ENCODE measurements at places on chromosomes 7 and 10.

GRCh38 chr7:157995815-157996214 lies 591.8 kb downstream of the PTPRN2 start:
- DNase-seq = no peak

GRCh38 chr10:110110338-110110737 lies 97.1 kb upstream of the MXI1 start:
- DNase-seq = no peak

- DNase-seq = no peak
These were observed 123.0 kb upstream of the VSTM2A start for GRCh38 chr7:54419209-54419608.

- no peak for DNase-seq
These were observed 393.6 kb upstream of the GALNT17 start for GRCh38 chr7:70738151-70738885.

DNA sequence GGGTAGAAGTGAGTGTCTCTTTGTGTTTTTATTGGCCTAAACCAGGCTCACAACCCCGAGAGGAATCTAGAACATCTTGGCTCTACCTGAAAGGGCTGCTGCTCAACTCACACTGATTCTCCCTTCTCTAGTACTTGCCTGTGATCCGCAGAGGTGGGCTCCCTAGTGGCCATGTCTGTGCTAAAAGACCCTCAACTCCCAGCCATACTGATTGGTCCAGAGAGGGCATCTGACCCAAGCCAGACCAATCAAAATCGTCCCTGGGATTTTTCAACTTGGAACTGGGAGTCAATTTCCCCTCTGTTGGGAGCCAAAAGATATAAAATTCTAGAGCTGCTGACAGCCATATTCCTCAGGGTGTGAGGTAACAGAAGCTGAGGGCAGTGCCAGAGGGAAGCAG lies 55.3 kb downstream of the SH3PXD2A start:
- no peak for DNase-seq

DNA sequence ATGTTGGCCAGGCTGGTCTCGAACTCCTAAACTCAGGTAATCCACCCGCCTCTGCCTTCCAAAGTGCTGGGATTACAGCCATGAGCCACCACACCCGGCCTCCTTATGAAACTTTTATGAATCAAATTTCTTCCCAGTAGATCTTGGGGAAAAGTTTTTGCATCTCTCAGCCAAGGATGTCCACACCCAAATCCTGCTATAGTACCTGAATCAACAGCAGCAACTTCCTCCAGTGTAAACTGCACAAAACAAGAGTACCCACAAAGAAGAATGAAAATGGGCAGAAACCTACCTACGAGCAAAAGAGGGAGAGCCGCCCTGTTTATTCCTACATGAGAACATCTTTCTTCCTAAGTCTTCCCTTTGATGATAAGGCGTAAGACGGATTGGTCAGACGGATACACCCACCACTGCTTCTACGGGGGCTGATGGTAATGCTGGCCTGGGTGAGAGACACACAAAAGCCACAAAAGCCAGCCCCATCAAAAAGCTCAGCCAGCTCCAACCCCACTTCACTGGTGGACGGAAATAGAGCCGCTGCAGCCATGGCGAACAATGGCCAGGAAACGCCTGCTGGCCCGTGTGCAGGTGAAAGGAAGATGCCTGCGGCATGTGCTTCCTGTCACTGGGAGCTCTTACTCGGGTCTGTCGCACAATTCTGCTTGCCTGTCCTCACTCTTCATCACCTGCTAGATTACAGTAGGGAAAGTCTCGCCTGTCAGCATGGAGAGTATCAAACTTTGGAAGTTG lies 10.4 kb downstream of the JCAD start:
- no peak for DNase-seq

- DNase-seq = no peak
These were observed 7.9 kb downstream of the PANK1 start for GRCh38 chr10:89637113-89637512.

GRCh38 chr7:20200361-20200760 lies 16.8 kb downstream of the MACC1 start:
- no peak for DNase-seq

DNA sequence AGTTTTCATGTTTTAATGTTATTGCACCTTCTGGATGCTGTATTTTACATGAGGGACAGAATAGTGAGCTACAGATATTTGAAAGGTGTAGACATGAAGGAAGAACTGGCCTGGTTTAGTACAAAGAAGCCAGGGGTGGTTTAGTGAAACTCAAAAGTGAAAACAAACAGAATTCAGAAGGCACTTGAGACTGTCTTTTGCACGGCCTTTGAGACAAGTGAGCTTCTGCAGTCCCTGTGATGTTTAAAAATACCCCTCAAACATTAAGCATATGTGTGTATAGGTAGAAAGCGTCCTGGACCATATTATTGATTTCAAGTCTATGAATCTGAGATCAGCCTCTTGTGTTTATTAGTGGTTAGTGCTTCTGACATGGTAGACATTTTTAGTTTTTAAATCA lies 118.9 kb downstream of the CDK14 start:
- DNase-seq = no peak

DNA sequence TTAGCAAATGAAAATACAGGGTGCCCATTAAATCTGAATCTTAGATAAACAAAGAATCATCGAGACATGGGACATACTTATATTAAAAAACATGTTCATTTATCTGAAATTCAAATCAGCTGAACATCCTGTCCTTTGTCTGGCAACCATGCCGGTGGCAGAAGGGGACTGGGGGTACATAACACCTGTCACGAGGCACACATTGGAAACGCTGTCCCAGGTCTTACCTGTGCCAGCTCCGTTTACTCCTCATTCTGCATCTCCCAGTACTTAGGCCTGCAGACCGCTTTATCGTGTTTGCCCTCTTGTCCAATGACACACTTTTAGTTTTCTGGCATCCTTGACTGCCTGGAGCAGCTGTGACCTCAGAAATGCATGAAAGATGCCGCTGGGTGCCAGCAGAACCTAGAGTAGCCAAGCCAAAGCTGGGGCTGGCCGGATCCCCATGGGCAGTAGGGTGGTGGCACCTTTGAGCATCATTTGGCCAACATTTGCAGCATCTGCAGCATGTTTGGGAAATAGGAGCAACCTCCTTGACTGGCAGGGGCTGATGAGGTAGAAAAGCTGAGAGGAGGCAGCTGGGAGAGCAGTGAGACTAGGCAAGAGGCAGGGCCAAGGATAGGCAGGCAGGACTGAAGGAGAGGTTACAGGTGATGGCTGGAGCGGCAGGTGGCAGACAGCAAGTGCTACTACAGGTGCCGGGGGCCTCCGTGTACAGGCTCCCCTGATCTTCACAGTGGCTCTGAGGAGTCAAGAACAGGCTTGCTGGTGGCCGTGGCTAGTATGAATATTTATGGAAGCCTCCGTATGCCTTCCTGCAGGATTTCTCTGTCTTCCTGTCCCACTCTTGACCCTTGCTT lies 62.3 kb upstream of the BTBD16 start:
- DNase-seq = no peak

DNA sequence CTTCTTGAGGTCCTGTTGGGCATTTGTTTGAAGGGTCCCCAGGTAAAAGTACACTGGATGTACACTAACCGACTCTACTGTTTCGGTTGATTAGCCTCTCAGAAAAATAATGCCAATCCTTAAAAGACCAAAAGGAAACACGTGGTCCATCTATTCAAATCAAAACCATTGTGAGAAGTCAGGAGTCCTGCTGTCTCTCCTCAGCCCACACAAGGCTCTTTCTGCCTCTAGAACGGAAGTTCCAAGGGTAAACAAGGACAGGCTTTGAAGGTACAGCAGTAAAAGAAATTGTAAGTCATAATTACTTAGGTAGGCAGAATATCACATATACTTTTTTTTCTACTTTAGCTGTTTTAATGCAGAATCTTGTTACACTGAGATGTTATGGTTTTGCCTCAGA lies 71.7 kb upstream of the TPK1 start:
- DNase-seq = no peak

DNA sequence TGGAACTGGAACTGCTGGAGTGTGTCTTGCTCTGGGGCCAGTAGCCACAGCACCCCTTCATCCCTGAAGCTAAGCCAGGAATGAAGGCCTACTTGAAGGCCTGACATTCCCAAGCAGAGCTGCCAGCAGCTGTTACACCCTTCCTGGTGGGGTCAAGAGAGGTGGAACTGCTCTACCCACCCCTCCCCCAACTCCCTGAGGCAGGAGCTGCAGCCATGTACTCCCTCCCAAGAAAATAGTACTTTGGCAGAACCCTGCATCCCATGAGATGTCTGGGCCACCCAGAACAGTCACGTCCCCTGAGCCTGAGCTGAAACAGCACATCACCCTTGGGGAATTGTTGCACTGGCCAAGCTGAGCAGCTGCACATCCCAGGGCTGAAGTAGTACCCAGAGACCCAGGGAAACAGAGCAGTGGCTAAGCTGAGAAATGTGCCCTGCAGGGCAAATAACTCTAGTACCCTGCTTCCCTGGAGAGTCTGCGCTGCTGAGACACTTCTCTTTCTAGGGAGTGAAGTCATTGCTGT lies 63.4 kb upstream of the PLA2G12B start:
- DNase-seq = no peak

- DNase-seq = no peak
These were observed 580.1 kb downstream of the GRID1 start for GRCh38 chr10:85786401-85786899.

- DNase-seq = no peak
These were observed 738.6 kb upstream of the LRRTM3 start for GRCh38 chr10:66187053-66187733.

DNA sequence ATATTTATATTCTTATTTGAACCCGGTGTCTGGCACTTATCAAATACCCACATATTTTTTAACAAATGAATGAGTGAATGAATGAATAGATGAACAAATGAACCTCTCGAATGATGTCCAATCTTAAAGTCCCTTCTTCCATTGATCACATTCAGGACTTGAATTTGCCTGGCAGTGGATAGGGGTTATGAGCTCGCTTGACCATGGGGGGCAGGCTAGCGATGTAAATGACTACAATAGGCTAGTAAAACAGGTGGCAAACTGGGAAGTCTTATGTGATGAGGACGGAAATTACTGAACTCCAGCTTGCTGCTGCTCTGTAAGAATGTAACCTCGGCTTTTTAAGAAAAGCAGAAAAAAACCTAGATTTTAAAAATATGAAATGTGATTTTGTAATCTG lies 247.7 kb upstream of the DKK1 start:
- DNase-seq = no peak

DNA sequence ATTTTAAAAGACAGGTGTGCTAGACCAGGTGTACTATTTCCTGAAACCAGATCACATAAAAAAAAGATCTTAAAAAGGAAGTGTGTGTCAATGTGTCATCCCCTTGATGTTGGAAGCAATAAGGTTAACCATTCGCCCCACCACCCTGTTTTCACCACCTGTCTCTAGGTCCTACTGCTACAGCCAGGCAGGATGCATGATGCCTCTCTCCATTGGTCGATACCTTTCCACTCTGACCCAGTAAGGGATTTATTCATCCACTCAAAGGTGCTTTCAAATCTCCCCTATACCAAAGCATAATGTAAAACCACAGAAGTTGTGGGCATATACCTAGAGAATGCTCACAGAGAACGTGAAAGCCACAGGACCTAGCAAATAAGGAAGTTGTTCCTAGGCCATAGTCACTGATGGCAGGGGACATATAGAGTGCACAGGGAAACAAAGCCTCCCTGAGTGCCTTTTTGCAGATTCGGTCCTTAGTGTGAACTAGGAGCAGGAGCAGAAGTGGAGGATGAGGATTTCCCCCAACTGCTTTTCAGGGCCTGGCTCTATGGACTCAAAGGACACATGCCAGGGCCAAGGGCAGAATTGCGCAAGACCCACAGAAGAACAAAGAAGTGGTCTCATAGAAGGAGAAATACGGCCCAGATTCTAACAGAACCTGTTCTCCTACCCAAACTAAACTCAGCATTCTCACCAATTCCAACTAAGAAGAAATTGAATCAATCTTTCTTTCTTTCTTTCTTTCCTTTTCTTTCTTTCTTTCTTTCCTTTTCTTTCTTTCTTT lies 631.5 kb upstream of the NRP1 start:
- no peak for DNase-seq

DNA sequence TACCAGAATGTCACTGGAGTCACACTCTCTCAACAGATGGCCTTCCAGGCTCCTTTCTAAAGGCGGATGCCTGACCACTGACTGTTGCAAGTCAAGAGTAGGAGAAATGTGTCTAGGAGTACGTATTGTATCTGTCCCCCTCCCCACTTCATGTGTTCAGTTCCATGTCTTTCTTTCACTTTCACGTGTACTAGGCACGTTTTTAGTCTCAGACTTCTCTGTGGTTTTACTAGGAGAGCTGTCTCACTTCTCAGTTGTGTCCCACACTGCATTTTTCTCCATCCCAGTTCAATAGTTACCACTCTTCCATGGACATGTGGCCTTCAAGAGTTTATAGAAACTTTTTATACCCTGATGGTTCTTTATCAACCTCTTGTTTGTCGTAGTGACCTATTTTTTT lies 893.0 kb downstream of the NRG3 start:
- no peak for DNase-seq

GRCh38 chr7:94129443-94130140 lies 125.4 kb upstream of the BET1 start:
- DNase-seq = no peak

DNA sequence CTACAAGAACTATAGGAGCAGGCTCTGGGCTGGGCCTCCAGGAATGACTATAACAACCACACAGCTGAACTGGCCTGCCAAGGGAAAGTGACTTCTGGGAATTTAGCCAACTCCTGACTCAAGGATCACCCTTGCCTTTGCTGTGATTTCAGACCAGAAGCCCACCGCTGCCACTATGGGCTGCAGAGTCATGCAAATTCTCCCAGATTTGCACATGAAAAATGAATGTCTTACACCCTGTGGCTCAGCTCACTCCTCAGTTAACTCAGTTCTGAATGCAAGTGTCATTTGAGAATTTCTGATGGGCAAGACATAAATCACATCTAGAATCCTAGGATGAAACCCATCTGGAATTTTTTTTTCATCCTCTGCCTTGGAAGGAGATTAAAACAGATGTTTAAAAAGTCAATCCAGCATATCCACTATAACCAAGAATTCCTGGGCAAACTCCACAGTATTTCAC lies 186.5 kb upstream of the BET1 start:
- no peak for DNase-seq

DNA sequence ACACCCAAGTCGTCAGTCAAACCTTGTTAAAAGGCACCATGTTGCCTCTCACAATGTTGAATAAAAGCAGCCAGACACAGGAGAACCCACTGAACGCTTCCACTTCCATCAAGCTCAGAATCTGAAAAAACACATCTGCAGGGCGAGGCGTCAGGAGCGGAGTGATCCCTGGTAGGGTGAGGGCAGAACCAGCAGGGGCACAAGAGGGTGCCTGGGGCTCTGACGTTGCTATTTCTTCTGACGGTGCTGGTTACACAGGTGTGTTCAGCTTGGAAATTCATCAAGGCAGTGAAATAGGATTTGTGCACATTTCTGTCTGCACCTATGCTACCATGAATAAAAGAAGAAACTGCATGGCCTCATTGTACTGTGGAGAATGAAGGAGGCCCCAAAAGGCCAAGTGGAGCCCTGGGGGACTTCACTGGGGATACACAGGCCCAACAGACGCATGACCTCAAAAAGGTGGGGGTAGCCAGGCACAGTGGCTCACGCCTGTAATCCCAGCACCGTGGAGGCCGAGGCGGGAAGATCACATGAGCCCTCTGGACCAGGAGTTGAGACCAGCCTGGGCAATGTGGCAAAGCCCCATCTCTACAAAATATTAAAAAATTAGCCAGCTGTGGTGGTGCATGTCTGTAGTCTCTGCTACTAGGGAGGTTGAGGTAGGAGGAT lies 19.2 kb upstream of the NCAPG2 start:
- no peak for DNase-seq

- peak; percentile 66 for DNase-seq
These were observed 165.1 kb downstream of the GLRX3 start for GRCh38 chr10:130301021-130301892.
